ENCODE measurements at places on chromosomes 1 and 21.

GRCh38 chr1:157091668-157092273 lies 7.8 kb downstream of the ETV3L start:
- no peak for DNase-seq

GRCh38 chr1:193729429-193729828 lies 543.0 kb upstream of the B3GALT2 start:
- no peak for DNase-seq

- no peak for DNase-seq
These were observed 20.1 kb downstream of the SIM2 start for GRCh38 chr21:36718951-36719501.

DNA sequence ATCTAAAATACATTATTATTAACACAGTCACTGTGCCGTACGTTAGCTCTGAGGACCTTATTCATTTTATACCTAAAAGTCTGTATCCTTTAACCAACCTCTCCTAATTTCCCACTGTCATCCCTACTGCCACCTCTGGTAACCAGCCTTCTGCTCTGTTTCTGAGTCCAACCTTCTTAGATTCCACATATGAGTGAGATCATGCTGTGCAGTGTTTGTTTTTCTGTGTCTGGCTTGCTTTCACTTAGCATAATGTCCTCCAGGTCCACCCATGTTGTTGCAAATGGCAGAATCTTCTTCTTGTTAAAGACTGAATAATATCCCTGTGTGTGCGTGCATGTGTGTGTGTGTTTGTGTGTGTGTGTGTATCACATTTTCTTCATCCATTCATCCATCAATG lies 64.2 kb downstream of the ETS2 start:
- DNase-seq: no peak

GRCh38 chr1:14511796-14512585 lies 86.5 kb upstream of the KAZN start:
- DNase-seq: no peak

DNA sequence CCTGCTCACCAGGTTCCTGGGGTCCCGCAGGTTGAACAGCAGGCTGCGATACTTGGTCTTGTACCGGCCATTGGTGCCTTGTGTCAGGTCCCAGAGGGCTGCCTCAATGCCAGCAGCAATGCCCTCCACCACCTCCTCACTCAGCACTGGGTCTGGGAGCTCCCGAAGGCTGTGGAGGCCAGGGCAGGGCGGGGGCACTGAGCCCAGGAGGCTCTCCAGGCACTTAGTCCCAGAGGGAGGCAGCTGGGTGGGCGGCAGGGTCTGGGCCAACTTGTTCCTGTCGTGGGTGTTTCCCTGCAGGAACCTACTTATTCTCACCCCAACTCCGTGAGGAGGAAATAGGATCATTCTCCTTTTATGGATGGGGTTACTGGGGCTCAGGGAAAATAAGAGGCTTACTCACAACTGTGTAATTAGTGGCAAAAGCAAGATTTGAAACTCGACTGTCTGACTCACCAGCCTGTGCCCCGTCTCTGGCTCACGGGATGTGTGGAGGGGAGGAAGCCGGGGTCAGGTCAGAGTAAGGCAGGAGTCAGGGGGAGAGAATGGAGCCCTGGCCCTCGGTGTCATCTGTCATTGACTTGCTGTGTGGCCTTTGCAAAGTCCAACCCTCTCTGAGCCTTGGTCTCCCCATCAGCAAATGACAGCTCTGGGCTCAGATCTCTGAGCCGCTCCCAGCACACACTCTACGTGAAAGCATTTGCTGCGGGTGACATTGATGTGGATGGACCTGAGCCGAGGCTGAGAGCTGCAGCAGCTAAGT lies 17.2 kb downstream of the SPOCD1 start:
- peak; percentile 87 for DNase-seq

- DNase-seq: no peak
These were observed 115.0 kb downstream of the SYF2 start for GRCh38 chr1:25117233-25117823.

DNA sequence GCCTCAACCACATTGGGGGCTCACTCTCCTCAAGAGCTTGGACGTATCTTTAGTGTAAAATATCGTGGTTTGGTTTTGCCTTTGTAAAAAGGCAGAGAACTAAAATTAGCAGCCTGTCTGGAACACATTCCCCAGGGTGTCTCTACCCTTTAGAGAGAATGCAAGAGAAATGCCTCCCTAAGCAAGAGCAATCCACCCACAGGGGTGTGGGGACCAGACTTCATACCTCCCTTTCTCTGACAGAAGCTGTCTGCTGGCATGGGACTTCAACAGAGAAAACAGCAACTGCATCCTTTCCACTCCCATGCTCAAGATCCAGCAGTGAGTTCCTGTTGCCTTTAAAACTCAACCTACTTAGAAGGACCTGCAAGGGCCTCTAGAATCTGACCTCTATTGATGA lies 27.9 kb upstream of the TNR start:
- DNase-seq: no peak

DNA sequence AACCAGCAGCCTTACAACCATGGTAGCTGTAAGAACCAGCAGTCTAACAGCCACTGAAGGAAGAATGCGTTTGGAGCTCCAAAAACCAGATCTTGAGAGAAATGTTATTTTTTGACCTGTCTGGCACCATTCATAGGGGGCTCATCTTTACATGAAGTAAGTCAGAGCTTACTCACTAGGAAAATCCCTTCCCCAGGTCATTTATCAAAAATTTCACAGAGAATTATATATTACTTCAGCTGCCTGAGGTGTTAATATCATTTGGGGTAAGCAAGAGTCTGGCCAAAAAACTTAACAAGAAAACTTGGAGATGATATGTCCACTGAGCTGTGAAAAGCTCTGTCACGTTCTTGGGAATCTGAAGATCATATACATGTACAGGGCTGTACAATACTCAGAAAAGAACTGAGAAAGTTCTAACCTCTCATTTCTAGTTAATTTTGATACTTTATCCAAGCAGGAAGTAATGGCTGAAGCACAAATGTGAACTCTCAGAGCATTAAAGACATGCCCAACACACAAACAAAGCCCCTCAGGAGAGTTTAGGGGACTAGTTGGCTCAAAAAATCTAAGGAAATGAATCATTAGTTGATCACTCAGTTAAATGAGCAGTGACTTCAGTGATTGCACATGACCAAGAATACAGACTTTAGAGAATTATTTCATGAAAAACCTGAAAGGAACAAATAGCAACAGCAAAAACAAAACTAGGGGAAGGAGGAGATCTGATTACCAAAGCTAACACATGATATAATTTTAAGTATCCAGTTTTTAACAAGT lies 681.1 kb downstream of the LTN1 start:
- DNase-seq: no peak

DNA sequence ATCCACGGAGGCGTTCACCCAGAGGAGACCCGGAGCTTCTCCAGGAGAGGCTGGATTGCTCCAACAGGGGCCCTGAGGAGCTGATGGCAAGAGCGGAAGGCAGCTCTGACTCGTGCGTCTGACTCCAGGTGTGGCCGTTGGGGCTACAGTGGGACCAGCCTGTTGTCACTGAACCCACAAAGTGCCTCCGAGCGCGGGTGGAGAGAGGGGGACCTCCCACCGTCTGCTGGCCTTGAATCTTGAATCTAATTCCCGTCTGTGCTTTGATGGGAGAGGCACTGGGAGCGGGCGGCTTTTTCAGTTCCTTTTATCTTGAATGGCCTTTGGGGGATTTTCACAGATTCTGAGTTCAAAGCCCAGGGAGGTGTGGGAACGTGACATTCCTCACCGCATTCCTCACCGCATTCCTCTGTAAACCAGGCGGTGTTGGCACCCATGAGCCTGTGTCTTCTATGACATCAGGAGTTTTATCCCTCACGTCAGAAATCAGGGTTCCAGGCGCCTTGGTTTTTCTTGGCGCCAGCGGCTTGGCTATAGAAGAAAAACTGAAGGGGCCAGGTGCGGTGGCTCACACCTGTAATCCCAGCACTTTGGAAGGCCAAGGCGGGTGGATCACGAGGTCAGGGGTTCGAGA lies 39.2 kb upstream of the COL18A1 start:
- DNase-seq: no peak

DNA sequence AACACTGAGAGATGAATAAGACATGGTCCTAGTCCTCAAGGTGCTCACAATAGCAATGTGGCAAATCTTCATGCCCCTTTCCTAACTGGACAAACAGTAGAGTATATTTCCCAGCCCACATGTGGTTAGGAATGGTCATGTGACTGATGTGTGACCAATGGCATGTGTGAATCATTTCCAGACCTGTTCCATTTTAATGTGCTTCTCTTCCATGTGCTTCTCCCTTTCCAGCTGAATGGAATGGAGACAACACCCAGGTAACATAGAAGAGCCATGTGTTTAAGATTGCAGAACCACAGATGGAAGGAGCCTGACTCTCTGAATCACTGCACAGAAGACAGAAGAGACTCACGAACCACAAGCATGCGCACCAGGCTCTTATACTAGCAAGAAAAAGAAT lies 409.9 kb upstream of the NFIA start:
- DNase-seq: no peak

GRCh38 chr1:236502972-236503639 lies 20.7 kb upstream of the LGALS8 start:
- DNase-seq: no peak

GRCh38 chr1:77051425-77051824 lies 167.8 kb downstream of the PIGK start:
- DNase-seq: no peak

GRCh38 chr1:189567890-189568289 lies 909.8 kb downstream of the BRINP3 start:
- DNase-seq: no peak

- no peak for DNase-seq
These were observed 4.3 kb upstream of the CCDC27 start for GRCh38 chr1:3747903-3748302.

DNA sequence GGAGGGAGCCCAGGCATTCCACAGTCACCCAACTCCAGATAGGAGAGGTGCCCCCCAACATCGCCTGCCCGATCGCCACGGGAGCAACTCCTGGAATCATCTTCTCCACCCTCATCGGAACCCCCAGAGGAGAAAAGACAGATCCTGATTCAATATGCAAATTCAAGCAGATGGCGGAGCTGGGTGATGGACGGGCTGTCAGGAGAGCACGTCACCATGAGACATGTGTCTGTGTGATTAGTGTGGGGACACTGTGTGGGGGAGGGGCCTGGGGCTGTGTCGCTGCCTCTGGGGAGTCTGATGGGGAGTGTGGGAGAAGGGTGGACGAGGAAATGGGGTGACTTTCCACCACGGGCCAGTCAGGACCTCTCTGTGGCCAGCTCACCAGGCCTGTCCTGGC lies 90.2 kb upstream of the CSF3R start:
- DNase-seq: no peak

DNA sequence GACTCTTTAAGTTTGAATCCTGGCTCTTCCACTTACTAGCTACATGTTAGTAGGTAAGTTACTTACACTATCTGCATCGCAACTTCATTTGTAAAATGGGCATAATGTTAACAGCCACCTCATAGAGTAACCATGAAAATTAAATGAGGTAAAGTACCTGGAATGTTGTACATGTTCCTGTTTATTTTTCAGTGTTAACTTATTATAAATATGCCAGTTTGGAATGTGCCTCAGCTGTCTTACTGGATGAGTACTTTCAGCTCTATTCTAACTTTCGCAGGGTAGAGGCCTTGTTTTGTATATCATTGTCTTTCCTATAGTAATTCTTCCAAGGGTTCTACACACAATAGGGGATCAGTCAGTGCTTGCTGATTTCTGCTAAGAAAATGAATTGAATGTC lies 167.4 kb downstream of the DUSP10 start:
- no peak for DNase-seq

DNA sequence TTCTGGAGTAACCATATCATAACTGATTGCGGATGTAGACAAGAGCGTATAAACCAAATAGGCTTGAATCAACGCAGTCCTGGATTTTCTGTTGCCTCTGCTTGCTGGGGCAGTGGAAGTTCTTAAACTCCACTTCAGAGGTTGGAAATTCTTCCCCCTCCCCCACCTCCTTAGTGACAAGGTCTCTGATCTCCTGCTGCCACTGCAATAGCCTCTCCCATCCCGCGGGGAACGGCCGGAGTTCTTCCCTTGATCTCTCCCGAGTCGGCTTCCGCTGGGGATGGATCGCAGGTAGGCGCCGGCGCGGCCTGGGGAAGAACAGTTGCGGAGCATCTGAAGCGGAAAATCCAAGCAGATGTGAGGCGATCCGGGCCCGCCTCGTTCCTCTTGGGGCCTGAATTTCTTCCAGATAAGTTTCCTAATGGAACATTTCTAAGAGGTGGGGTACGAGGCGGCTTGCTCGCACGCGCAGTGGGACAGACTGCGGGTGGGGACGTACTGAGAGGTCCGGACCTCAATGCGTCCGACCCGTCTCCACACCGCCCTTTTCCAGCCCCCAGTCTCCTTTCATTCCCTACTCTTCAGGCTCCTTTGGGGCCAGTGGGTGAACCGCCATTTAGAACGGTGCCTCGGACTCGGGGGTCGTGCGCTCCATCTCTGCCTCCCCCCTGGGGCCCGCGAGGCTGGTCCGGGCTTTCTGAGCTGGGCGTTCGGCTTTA lies 3.1 kb upstream of the SIM2 start:
- no peak for DNase-seq

DNA sequence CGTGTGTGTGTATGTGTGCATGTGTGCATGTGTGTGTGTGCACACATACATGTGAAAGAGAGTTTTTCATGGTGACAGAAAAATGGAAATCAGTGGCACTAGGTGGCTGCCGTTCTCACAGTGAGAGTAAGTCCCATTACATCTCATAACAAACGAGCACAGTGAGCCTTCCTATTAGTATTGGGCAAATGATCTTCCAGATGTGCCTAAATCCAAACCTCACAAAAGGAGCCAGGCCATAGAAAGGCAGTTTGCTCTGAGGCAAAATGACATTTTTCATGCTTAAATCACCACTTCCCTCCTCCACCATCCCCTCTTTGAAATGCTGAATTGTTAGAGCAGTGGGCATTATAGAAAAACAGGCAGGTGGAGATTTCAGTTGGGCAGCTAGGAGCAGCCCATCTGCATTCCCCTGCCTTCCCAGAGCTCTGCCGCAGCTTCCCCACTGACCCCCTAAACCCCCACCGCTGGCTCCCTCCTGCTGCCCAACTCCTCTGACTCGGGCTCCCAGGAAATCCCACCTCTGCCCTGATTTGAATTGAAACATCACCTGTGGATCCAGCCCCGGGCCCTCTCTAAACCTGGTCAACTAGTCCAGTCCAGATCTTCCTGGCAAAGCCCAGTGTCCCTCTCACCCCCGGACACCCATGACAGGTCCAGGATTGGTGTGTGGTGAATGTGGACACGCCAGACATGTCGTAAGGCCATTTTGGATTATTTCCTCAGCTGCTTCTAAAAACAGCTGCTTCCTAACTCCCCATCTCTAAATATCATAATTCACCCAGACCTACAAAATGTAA lies 190.5 kb downstream of the SEC16B start:
- no peak for DNase-seq

GRCh38 chr1:95169548-95169947 lies 52.4 kb downstream of the TLCD4 start:
- DNase-seq: no peak

GRCh38 chr1:74681449-74681848 lies 7.9 kb upstream of the ERICH3 start:
- no peak for DNase-seq

DNA sequence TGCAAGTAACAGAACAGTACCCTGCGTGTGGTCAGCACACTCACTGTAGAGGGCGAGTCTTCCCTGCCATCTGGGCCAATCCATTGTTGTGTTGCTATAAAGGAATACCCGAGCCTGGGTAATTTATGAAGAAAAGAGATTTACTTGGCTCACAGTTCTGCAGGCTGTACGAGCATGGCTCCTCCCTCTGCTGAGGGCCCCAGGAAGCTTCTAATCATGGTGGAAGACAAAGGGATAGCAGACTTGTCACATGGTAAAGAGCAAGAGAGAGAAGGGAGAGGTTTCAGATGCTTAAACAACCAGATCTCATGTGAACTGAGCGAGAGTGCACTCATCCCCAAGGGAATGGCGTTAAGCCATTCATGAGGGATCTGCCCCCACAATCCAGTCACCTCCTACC lies 126.2 kb downstream of the CNIH3 start:
- DNase-seq: no peak
